ENCODE measurements at places on chromosomes 12 and 14. TPM values are rescaled to one million over a fixed set of nuclear protein-coding genes. Genes with fewer than 3 reads are reported as not detected.

DNA sequence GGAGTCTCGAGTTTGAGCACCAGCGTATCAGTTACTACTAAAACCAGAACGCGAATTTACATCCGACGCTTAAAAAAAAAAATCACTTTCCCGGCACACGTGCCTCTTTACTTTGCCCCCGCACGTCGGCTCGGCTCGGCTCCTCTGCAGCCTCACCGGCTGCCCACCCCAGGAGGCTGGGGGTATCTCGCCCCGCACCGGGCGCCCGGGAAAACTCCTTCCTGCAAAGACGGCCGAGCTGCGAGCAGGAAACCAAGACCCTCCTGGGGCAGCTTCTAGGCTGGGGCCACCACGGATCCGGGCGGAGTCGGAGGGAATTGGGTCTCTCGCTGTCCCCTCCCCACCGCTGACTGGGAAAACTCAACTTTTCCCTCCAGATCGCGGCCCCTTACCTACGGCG lies 610 bp downstream of the VSIG10 start:
- no peak for DNase-seq
- H3K27ac ChIP-seq: no peak overlapping the region
- peaks cover 12% of the 10 kb centered on the region for H3K27me3 ChIP-seq
- H3K4me1 ChIP-seq: peaks cover 6% of the 10 kb centered on the region
- H3K4me3 ChIP-seq: peak overlapping the region; percentile 88

DNA sequence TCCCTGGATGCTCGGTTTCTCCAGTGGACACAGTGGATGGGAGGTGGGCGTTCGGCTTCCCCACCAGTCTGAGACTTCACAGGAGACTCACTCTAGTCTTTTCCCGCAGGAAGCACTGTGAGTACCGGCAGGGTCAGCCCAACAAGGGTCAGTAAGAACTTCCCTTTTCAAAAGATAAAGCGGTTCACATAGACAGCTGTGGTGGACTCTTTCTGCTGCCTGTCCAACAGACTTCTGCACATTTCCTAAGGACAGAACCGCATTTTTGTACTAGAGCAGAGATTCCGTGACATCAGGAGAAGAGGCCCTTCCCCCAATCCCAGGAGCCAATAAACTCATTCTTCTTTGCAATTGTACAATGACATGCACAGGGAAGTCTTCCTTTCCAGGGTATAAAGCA lies 10.4 kb downstream of the LTBR start:
- DNase-seq: no peak
- H3K36me3 ChIP-seq: no peaks in the 10 kb centered on the region
- H3K27ac ChIP-seq: no peak overlapping the region
- H3K4me3 ChIP-seq: no peak overlapping the region
- no peaks in the 10 kb centered on the region for H3K4me1 ChIP-seq

GRCh38 chr14:104283197-104284106 lies 145.1 kb downstream of the KIF26A start:
- H3K4me1 ChIP-seq: peaks cover under 1% of the 10 kb centered on the region
- no peak for DNase-seq
- no peaks in the 10 kb centered on the region for H3K27me3 ChIP-seq
- H3K27ac ChIP-seq: no peak overlapping the region
- H3K36me3 ChIP-seq: no peaks in the 10 kb centered on the region

GRCh38 chr12:124719231-124719630 lies 144.4 kb downstream of the SCARB1 start:
- peaks cover 18% of the 10 kb centered on the region for H3K27me3 ChIP-seq
- H3K27ac ChIP-seq: no peak overlapping the region
- peaks cover 11% of the 10 kb centered on the region for H3K4me1 ChIP-seq
- no peak overlapping the region for H3K4me3 ChIP-seq

GRCh38 chr14:105026033-105026785 lies 5.3 kb upstream of the CDCA4 start:
- peak overlapping the region; percentile 62 for H3K27ac ChIP-seq
- no peaks in the 10 kb centered on the region for H3K27me3 ChIP-seq
- no peaks in the 10 kb centered on the region for H3K36me3 ChIP-seq
- peaks cover 43% of the 10 kb centered on the region for H3K4me1 ChIP-seq
- no peak for DNase-seq
- H3K4me3 ChIP-seq: peak overlapping the region; percentile 74

Gene SLC5A8
- not detected for total RNA-seq

DNA sequence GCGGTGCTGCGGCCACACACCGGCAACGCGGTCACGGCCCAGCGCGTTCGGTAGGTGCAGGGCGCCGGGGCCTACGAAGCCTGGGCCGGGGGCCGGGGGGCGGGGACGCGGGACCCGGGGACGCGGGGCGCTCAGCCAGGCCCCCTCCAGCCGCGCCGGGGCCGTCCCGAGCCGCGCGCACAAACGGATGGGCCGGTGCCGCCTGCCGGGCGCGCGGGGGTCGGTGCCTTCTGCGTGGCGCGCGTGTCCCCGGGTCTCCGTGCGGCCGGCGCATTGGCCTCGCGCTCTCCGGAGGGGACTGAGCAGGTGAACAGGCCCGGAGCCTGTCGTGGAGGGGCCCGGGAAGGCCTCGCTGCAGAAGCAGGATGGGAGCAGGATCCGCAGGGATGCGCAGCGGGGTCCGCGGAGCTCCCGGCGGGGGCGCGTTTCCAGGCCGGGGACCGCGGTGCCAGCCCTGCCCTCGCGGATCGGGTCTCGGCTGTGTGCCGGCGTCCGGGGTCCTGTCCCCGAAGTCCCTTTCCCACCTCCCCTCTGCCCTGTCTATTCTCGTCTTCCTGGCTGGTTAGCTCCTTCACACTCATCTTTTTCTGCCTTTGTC lies 421 bp downstream of the GLT1D1 start:
- H3K36me3 ChIP-seq: no peaks in the 10 kb centered on the region
- DNase-seq: no peak
- peaks cover 9% of the 10 kb centered on the region for H3K27me3 ChIP-seq
- no peak overlapping the region for H3K27ac ChIP-seq
- peak overlapping the region; percentile 79 for H3K4me3 ChIP-seq

Gene TMEM253
- total RNA-seq: not detected

- peaks cover 11% of the 10 kb centered on the region for H3K27me3 ChIP-seq
- H3K4me1 ChIP-seq: peaks cover 16% of the 10 kb centered on the region
- no peaks in the 10 kb centered on the region for H3K36me3 ChIP-seq
- H3K4me3 ChIP-seq: peak overlapping the region; percentile 42
Observed at GRCh38 chr14:105861985-105862465, 335.6 kb downstream of the TMEM121 start.

GRCh38 chr12:31612819-31613218 lies 21.9 kb upstream of the DENND5B start:
- no peak for DNase-seq
- H3K4me1 ChIP-seq: no peaks in the 10 kb centered on the region
- no peak overlapping the region for H3K27ac ChIP-seq
- H3K36me3 ChIP-seq: peaks cover 5% of the 10 kb centered on the region
- no peak overlapping the region for H3K4me3 ChIP-seq

DNA sequence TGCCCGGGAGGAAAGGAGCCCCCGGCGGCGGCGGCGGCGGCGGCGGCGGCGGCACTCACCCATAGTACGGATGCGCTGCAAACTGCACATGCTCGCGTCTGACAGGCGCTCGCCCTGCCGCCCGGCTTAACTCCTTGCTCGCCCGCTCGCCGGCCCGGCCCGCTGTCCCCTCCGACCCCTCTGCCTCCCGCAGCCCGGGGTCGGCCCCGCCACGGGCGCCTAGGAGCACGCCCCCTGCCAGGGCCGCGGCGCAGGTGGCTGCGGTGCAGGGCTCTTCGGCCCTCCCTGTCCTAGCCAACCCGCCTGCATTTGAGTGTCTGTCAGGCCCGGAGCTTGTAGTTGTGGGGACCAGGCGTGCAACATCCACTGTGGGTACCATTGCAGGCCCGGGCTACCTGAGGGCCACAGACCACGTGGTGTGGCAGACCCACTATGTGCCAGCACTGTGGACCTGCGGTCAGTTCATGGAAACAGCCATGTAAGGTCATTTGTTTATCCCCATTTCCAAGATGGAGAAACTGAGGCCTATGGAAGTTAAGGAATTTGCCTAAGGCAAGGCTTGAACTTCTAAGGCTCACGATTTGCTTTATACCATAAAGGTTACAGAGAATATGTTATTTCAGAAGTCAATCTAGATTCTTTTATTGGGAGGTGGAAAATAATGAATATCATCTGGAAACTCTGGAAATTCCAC lies 17.6 kb upstream of the PLEKHH1 start:
- H3K4me1 ChIP-seq: peaks cover 16% of the 10 kb centered on the region
- H3K27me3 ChIP-seq: peaks cover 6% of the 10 kb centered on the region
- DNase-seq: no peak
- H3K27ac ChIP-seq: no peak overlapping the region
- H3K36me3 ChIP-seq: no peaks in the 10 kb centered on the region
- H3K4me3 ChIP-seq: peak overlapping the region; percentile 72

Gene VWF
- not detected for total RNA-seq

DNA sequence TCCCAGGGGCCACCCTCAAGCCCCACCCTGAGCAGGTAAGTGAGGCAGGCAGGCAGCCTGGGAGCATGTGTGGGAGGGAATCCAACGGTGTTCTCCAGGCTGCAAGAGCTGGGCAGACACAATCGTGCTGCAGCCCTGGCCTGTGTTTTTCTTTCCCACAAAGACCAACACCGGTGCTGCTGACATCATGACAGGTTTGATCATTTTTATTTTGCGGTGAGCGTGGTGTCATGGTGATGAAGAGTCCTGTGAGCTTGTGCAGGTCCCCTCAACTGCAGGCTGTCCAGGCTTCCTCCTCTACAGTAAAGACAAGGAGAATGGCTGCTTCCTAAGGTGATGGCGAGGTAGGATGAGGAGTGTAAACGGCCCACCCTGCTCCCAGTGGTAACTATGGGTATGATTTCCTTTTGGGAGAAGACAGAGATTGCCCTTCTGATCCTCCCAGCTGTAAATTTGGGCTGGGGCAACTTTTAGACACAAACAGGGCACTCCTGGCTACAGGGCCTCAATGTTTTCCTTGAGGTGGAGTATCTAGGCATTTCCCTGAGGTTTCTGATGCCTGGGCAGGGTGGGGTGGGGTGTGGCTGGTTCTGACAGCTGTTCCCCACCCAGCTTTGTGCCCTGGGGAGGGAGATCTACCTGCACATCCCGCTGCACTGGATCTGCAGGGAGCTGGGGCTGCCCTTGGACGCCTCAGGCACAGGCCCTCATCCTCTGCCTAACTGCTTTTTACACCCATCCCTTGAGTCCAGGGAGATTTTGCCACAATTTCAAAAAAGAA lies 109.1 kb downstream of the VCPKMT start:
- H3K36me3 ChIP-seq: peaks cover 9% of the 10 kb centered on the region
- peaks cover 19% of the 10 kb centered on the region for H3K4me1 ChIP-seq
- no peak for DNase-seq
- no peaks in the 10 kb centered on the region for H3K27me3 ChIP-seq
- H3K4me3 ChIP-seq: no peak overlapping the region
- no peak overlapping the region for H3K27ac ChIP-seq

- peaks cover 11% of the 10 kb centered on the region for H3K4me1 ChIP-seq
- H3K27ac ChIP-seq: peak overlapping the region; percentile 96
- H3K4me3 ChIP-seq: peak overlapping the region; percentile 94
- no peak for DNase-seq
- H3K27me3 ChIP-seq: peaks cover 5% of the 10 kb centered on the region
- no peaks in the 10 kb centered on the region for H3K36me3 ChIP-seq
Observed at GRCh38 chr14:39113685-39114072, 444 bp upstream of the GEMIN2 start.

GRCh38 chr14:21184254-21184653 lies 28.4 kb upstream of the OR5AU1 start:
- H3K27me3 ChIP-seq: peaks cover 8% of the 10 kb centered on the region
- H3K4me1 ChIP-seq: no peaks in the 10 kb centered on the region
- no peak for DNase-seq
- no peak overlapping the region for H3K27ac ChIP-seq

Gene RNASE3
- not detected for total RNA-seq

- H3K27me3 ChIP-seq: no peaks in the 10 kb centered on the region
- no peak for DNase-seq
- H3K4me1 ChIP-seq: no peaks in the 10 kb centered on the region
- peaks cover 9% of the 10 kb centered on the region for H3K36me3 ChIP-seq
Observed at GRCh38 chr14:95413289-95414215, 93.8 kb upstream of the CLMN start.

DNA sequence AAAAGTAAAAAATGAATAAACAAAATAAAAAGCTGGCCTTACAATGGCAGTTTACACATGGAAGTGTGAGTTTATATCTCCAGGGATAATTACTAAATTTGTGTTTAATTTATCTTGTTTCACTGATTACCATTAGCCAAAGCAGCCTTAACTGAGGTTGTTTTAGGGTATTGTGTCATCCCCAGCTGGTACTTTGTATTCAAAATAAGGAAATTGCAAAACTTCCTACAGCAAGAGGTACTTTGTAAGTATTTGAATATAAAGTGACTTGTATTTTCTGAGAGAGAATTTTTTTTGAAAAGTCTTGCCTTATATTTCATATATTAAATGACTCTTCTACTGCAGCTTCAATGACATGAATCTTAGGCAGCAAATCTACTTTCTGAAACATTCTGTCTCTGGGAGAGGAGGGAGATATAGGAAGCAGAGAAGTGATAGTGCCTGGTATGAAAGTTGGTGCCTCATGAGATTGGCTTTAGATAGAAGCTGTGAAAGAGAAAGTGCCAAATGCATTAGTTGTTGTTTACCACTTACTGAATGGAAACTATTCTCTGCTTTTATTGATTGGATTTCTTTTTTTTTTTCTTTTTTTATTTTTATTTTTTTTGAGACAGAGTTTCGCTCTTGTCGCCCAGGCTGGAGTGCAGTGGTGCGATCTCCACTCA lies 6.7 kb downstream of the FNTB start:
- H3K4me3 ChIP-seq: peak overlapping the region; percentile 19
- DNase-seq: no peak
- H3K4me1 ChIP-seq: peaks cover 36% of the 10 kb centered on the region
- H3K27me3 ChIP-seq: no peaks in the 10 kb centered on the region
- no peaks in the 10 kb centered on the region for H3K36me3 ChIP-seq
- H3K27ac ChIP-seq: peak overlapping the region; percentile 44

DNA sequence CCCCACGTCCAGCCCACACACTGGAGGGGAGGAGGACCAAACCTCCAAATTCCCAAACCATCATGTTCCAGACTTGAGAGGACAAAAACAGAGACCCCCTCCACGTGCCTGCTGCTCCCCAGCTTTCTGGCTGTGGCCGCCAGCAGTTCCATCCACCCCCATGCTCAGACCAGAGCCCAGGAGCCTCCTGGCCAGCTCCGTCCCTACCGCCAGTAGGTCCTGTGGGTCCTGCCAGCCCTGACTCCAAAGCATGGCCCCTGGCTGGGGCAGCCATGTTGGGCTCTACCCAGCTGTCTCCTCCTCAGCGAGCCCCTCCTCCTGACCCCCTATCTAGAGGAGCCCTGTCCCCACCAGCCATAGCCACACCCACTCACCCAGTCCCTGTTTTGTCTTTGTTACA lies 227.3 kb upstream of the RTL1 start:
- no peak overlapping the region for H3K27ac ChIP-seq
- H3K4me1 ChIP-seq: no peaks in the 10 kb centered on the region
- DNase-seq: no peak
- H3K27me3 ChIP-seq: peaks cover 28% of the 10 kb centered on the region
- no peaks in the 10 kb centered on the region for H3K36me3 ChIP-seq

Gene MYF6
- not detected for total RNA-seq

DNA sequence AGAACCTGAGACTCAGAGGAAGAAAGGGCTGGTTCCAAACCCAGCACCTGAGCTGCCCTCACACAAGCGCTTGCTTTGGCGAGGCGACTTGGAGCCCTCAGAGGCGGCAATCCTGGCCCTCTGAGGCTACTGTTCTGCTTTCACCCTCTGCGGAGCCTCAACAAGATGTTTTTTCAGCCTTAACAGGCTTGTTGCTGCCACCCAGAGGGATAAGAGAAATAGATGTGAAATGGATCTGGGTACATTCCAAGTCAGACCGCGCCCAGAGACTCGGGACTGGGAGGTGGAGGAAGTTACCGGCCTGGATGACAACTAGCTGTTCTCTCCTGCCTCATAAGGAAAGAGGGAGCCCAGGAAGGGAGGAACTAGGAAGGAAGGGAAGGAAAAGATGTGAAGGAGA lies 89.6 kb downstream of the TTC7B start:
- no peak overlapping the region for H3K27ac ChIP-seq
- H3K36me3 ChIP-seq: no peaks in the 10 kb centered on the region
- H3K27me3 ChIP-seq: no peaks in the 10 kb centered on the region
- H3K4me1 ChIP-seq: no peaks in the 10 kb centered on the region

Data from natural killer cell treated with Interleukin-12 subunit alpha and Interleukin-12 subunit beta and Interleukin-15 and Interleukin-18, amount 100 ng/mL, for 72 hours (primary cell).